ENCODE measurements at places on chromosomes 7 and 10.

DNA sequence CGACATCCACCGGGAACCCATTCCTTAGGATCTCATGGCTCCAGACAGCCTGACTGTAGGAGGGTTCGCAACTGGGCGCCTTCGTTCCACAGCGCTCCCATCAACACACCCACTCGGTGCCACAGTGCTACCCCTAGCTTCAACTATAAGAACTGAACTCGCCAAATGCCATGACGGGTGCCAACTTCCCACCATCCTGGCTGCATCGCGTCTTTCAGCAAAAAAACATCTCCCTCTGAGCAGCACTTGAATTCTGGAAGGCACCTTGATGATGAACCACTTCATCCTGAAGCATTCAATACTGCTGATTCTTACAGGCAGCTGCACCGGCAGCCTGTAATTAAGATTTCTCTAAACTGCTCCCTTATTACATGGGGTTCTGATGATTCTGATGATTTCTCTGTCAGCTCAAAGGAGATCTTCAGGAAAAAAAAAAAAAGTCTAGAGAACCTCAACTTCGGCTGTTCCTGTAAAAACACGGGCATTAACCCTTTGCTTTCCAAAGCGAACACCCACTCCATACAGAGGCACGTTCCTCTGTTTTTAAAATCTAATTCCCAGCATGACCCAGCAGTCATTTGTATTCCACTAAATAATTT lies 1.3 kb downstream of the CYTH3 start:
- peak; percentile 59 for DNase-seq

- DNase-seq: no peak
Measured at GRCh38 chr7:47303695-47304453, 278.0 kb downstream of the TNS3 start.

GRCh38 chr7:77393261-77393660 lies 22.9 kb downstream of the GSAP start:
- DNase-seq: no peak

DNA sequence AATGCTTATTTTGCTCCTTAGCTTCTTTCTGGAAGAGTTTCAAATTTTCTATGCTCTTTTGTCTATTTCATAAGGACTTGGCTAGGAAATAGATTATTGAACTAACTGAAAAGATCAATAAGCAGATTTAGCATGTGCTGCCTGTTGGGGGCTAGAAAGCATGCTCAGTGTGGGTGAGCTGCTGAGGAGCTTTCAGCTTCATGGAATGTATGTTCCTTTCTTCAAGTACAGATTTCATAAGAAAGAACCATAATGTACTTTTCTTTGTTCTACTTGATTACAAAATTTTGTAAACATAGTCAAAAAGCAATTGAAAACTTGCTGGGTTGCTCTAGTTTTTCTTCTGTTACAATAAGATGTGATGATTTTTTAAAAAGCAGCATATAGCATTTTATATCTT lies 73.8 kb downstream of the TAF3 start:
- no peak for DNase-seq

DNA sequence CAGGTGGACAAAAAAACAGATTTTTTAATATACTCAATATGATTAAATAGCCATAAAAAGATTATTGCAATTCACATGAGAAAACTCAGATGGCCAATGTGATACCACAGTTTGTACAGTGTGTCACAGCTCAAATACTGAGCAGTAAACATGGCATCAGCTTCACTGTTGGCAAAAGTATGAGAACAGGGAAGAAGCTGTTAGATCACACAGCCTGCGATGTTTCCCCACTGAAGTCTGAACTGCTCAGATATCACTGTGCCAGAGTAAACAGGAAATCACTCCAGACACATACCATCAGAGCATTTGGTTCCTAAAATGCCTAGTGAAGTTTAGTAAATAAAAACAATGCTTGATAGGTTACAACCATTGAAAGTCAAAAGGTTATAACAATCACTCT lies 347.8 kb downstream of the ETV1 start:
- no peak for DNase-seq

- no peak for DNase-seq
Measured at GRCh38 chr7:50848203-50848602, 65.5 kb upstream of the GRB10 start.

- no peak for DNase-seq
Measured at GRCh38 chr7:134154581-134155130, 27.5 kb downstream of the LRGUK start.

DNA sequence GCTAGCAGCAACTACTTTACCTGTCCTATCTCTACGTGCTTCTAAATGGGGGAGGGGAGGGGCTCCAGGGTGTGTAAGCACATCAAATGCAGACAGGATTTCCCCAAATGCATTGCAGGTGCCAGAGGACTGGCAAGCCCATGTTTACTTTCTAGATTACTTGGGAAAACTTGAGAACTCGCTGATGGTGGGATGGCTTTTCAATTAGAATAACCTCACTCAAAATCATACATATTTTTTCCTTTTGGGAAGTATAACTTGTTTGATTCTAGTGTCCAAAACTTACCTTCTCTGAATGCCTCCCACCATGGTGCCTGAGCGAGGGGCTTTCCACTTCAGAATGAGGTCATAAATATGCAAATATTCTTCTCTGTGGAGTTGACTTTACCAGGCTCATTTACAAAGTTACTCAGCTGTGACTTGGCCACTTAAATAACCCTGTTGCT lies 191.3 kb upstream of the RHOBTB1 start:
- no peak for DNase-seq

GRCh38 chr10:70885931-70886903 lies 2.1 kb downstream of the PCBD1 start:
- no peak for DNase-seq

DNA sequence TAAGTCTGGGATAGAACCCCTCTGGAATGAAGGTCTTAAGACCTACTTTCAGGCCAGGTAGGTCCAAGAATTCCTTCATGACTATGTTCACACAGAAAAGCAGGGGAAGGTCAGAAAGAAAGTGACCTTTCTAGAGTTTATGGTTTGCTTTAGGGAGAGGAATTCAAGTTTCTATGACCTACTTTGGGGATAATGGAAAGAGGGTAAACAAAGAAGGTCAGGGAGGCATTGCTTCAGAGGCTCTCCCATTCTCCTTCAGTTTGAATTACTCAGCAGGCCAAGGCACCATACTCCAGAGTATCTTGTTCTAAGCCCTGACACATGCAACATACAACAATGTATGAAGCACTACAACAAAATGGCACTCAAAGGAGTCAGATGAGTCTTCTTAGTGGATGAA lies 11.5 kb upstream of the MACC1 start:
- no peak for DNase-seq

- no peak for DNase-seq
Measured at GRCh38 chr7:69765879-69766278, 167.6 kb downstream of the AUTS2 start.

GRCh38 chr7:20432071-20432470 lies 101.4 kb downstream of the ITGB8 start:
- no peak for DNase-seq

GRCh38 chr7:128044064-128044463 lies 12.8 kb upstream of the LRRC4 start:
- no peak for DNase-seq

GRCh38 chr7:120733143-120733542 lies 124.8 kb downstream of the TSPAN12 start:
- no peak for DNase-seq

DNA sequence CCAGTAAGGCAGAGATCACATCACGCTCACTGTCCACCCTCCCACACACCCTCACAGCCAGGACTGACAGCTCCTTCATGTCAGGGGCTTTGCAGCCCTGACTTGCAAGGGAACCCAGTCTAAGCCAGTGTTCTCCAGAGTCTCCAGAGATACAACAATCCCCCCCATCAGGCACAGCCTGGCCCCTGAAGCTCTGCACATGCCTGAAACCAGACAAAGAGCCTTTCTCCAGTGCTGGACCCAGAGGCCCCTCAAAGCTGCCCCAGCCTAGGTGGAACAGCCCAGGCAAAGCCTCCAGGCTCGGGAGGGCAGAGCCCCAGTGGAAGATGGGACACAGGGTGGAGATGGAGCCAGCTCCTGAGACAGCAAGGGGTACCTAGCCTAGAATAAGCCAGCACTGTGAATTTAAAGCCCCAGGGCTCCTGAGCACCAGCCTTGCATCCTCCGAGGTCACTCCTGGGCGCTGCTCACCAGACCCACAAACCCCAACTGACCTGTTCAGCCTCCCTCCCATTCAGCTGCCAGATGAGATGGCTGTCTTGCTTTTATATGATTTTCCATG lies 50.2 kb downstream of the GRID1 start:
- DNase-seq: no peak

DNA sequence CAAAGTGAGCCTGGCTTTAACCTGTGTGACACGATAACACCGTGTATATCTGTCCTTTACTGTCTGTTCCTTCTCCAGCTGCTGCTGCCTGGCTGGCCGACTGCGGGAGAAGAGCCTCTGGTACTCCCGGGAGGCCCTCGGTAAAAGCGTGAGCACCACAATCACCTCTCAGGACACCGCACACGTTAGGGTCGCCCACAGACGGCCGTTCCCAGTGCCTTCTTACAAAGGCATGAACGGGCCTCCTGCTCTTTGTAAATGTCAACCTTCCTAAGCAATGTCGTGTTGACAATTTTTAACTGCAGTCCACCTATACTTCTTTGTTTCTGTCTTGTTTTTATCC lies 177.6 kb downstream of the DIP2C start:
- DNase-seq: no peak

DNA sequence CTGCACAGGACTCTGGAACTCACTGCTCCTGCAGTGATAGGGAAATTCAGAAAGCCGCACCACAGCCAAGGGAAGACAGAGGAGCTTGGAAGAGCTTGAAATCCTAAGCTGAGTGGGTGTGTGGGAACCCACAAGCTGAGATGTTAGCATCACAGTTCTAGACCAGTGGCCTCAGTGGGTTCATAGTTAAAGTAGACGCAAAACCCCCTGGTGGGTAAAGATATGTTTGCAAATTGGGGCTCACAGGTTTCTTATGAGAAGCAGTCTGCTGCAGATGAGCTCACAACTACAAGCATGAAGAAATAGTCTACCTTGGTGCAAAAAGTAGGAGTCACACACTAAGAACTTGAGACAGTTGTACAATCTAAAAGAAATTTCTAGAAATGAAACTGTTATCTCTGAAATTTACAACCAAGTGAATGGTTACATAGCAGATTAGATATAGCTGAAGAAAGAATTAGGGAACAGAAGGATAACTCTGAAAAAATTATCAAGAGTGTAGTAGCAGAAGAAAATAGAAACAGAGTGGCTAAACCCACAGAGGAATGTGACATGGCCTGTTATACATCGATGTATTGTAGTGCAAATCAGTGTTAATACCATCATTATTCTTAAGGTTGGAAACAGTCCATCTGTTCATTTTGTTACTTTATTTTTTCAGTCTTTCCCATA lies 77.2 kb downstream of the DYNC2I1 start:
- DNase-seq: no peak
